ENCODE measurements at places on chromosomes 6 and 20.

DNA sequence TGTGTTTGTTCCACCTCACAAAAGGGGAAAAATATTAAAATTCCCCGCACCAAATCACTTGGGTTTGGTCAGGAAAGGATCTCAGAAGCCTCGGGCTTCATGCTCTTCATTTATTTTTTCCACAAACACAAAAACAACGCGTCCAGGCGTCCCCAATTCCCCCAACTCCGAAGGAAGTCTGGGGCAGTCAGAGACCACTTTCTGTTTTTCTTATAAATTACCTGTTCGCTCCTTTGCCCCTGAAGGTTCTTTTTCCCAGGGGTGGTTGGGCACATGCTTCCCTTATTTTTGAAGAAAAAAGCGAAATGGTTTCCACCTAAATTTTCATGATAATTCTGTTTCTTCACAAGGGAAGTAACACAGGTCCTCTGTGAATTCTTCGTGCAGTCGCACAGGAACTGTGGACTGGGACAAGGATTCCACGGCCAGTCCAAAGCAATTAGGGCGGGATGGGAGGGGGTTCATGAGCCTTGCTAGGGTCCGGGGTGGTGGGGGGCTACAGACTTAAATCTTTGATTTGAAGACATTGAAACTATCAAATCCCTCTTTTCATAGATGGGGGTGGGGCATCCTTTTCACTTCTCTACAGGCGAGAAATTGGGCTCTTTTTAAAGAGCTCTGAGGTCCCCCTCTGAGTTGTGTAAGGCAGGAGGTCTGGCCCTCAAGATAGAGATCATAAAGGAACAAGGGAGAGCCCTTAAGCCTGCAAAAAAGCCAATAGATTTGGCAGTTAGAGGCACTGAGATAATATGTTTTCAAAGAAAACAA lies 30.5 kb upstream of the HFE start:
- DNase-seq: no peak

GRCh38 chr6:111263837-111264236 lies 176.5 kb downstream of the SLC16A10 start:
- no peak for DNase-seq

- DNase-seq: no peak
Measured at GRCh38 chr6:132020138-132020581, 69.0 kb upstream of the CCN2 start.

- DNase-seq: no peak
Measured at GRCh38 chr6:125287718-125288117, 14.0 kb downstream of the HDDC2 start.

GRCh38 chr6:105459049-105459448 lies 56.2 kb upstream of the PREP start:
- DNase-seq: no peak
